ENCODE measurements at places on chromosomes 12 and 14.
A peak's percentile ranks its signal among the peaks of the same experiment; 100 is the strongest.

DNA sequence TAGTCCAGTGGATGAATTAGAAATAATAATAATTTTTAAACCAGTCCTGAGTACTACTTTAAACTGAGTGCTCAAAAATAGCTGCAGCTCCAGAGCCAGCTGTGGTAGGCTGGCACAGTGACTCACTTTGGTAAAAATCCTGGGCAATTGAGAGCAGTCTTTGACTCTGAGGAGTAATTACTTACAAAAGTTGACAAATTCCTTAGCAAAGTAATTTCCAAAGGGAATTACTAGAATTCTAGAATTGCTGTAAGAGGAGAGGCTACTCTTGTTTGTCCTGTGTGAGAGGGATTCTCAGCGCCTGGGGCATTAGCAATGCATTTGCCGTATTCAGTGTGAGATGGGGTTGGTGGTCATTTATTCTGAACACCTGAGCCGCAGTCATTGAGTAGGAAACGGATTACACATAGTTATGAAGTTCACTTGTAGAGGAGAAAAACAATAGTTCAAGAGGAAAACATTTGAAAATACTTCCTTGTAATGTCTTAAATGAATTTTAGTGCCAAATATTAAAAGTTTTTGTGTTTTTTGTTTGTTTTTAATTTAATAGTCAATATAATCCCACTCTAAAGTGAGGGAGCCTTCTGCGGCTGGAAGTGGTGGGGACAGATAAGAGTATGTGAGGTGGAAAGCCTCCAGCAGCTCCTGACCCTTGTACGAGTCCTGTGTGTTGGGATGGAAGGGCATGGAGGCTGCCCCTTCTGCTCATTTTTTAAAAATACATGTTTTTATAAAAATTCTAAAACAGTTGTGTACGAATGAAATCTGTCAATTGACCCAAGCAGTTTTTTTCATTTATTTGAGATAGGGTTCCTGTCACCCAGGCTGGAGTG, 41.9 kb downstream of the EID3 start:
- no peak for DNase-seq

- peak; percentile 82 for DNase-seq
These were observed 84.1 kb upstream of the GNG2 start for GRCh38 chr14:51776102-51776894.

- peak; percentile 54 for DNase-seq
These were observed 78.2 kb downstream of the PHLDA1 start for GRCh38 chr12:75953312-75953906.

DNA sequence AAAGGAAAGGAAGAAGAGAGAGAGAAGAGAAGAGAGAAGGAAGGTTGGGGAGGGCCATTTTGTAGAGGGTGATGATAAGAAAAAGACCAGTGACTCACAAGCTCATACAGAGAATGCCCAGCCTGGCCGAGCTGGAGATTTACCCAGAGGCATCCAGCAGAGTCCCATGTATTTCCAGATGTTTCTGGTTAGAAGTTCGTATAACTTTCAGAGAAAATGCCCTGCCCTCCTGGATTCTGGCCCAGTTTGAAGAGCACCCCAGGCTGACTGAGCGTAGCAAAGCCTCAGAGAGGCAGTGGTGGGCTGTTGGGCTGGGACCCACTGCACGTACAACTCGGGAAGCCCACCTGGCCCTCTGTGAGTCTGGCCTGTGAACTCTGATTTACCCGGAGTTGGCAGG, 221.8 kb downstream of the SLC41A2 start:
- no peak for DNase-seq

DNA sequence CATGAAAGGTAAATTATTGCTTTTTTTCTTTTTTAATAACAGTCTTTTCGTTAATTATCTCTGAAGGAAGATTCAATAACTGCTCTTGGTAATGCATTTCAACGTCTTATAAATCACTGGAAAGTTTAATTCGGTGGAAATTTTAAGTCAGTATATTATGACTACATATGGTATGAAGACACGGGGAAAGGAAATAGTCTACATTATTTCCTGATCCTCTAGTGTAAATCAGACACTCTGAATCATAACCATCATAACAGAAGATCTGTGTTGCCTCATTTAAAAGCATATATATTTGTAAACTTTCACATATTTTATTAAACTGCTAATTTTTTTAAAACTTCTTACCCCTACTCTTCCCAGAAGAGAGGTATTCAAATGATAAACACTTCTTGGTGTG, 53.7 kb downstream of the EFCAB11 start:
- DNase-seq, result no peak

DNA sequence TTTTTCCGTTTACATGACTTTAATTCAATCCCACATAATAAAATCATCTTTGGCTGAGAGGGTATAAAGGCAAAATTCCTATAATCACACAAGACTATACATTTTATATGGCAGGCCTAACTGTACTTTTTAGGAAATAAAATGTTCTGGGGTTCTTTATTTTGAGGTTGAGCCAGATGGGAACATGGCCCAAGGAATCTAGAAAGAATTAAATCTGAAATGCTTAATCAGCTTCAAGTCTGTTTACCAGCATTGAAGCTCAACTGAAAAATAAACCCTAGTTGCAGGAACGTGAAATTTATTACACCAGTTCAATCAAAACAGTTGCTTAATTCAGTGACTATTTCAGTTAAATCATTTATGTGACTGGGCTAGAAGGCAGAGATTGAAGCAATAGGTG, 191.0 kb upstream of the BTG1 start:
- DNase-seq, result no peak

DNA sequence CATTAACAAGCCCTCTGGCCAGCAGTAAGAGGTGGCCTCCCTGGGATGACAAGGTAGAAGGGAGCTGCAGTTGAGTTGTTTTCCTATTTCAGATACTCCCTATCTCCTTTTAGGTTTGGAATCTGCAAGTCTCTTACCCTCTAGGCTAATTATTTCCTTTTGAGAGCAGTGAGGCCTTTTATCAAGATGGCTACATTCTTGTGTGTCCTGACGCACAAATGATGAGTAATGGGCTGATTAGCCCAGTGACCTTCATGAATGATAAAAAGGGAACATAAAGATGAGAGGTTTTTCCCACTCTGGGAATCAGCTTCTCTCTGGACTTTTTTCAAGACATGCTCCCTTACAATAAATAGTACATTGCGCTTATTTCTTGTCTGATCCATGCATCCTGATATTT, 22.9 kb downstream of the DYRK2 start:
- DNase-seq, result no peak

DNA sequence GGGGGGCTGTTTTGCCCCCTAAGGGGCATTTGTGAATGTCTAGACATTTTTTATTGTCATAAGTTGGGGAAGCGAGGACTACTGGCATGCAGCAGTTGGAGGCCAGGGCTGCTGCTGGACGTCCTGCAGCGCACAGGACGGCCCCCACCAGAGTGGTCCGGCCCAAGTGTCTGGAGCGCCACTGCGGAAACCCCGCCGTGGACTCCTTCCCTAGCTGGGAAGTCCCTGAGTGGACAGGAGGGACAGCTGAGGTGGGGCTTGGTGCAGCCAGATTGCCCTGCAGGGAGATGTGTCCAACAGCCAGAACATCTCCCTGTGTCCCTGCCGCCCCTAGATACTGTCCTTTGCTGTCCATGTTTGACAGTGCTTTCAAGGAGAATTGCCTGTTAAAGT, 5.5 kb downstream of the CKB start:
- DNase-seq, result no peak

DNA sequence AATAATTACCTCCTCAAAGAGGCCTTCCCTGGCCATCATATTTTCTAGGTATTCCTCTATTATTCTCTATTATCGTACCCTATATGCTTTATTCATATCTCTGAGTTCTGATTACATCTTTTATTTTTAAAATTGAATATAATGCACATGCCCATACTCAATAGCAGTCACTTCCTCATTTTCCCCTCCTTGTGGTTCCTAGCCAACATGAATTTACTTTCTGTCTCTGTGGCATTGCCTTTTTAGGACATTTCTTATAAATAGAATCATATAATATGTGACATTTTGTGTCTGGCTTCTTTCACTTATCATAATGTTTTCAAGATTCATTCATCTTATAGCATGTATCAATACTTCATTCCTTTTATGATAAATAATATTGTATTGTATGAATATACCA, 74.4 kb upstream of the TRHDE start:
- no peak for DNase-seq

GRCh38 chr12:115920395-115921183, 356.9 kb downstream of the MED13L start:
- no peak for DNase-seq

DNA sequence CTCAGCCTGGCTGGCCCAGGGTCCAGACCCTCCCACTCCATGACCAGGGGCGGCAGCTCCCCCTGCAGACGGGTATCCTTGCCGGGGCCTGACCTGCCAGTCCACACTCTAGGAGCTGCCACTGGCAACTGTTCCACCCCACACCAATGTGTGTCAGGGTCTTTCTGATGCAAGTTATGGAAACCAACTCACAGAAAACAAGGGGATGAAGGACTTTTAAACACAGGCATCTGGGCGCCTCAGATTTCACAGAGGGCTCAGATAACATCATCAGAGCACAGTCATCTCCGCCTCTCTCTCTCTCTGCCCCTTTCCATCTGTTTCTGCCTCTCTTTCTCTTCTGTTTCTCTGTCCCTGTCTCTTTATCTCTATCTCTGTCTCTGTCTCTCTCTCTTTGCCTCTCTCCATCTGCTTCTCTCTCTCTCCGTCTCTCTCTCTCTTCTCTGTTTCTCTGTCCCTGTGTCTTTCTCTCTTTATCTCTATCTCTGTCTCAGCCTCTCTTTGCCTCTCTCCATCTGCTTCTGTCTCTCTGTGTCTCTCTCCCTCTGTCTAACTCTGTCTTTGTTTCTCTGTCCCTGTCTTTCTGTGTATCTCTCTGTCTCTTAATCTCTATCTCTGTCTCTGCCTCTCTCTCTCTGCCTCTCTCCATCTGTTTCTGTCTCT, 67.4 kb upstream of the FBRSL1 start:
- DNase-seq, result no peak

DNA sequence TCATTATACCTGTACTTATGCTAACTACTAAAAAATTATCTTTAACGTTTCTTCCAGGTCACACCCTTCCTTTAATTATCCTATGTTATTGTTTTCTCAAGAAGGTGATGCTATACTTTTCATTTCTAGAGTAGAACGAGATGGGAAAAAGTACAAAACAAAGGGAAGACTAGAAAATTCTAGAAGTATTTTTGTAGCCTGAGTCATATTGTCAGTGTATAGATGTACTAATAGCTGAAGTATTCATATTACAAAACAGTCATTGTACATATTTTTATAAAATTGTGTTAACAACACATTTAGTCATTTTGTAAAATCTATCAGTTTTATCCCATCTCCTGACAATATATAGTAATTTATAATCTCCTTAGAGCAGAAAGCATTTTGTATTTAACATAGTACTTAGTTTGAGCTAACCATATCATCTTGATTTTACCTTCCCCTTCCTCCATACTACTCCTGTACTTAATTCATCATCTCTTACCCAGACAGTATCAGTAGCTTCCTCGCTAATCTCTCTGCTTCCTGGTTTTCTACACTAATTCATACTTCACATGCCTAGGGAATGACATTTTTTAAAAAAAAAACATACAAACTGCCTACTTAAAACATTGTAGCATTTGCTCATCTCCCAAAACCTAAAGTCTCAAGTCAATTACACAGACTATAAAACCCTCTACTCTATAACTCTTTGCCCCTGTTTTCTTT, 920.9 kb downstream of the RPS29 start:
- peak; percentile 11 for DNase-seq

DNA sequence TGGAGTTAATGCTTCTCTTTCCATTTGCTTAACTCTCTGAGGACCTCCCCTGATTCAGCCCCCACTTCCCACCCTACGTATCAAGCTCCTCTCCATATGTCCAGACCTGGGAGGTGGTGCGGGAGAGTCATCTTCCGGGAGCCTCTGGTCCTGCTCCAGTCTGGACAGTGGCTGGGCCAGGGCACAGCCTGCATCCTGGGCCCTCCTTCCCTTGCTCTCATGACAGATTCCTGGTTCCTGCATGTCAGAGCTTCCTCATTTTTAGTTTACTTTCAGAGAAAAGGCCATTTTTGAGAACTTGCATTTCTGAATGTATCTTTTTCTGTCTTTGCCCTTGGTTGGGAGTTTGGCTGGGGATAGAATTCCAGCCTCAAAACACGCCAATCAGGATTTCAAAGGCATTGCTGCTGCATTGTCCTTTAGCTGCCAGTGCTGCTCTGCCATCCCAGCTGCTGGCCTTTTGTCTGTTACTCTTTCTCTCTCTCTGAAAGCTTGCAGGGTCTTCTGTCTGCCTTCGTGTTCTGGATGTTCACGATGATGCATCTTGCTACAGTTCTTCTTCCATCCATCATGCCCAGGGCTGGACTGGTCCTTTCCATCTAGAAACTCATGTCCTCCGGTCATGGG, 54.7 kb downstream of the SLC6A12 start:
- no peak for DNase-seq

GRCh38 chr14:92800525-92800924, 6.4 kb downstream of the GOLGA5 start:
- DNase-seq, result no peak

DNA sequence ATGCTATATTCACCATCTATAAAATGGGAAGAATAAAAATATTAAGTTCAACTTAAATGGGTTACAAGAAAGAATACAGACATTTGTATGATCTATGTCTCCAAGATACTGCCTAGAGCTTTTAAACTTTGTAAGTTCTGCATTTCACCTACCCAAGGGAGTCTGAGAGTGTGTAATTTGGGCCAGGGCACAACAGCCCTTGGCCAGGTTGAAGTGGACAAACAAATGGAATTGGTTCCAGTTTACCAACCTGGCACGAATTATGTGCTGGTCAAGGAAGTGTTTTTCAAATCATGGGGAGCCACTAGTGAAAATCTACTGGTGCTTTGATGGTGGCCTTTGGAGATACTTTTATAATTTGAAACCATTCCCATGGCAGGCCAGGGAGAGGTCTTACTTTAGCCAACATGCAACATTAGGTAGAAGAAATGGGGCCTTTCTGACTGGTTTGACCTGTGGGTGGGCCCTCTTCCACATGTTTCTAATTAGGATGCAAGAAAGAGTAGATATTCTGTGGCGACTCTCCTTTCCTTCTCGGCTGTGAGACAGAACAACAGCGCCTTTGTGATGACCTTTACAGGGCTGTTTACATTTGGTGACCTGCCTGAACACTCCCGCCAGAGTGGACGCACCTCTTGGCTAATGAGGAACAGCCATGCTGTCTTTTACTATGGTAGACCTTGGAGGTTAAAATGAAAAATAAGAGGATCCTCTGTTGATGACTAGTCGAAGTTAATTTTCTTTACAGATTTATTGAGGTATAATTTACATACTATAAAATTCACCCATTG, 476.6 kb downstream of the ZFP36L1 start:
- DNase-seq, result no peak

GRCh38 chr12:53064613-53065436, 14.4 kb downstream of the SPRYD3 start:
- DNase-seq, result no peak

DNA sequence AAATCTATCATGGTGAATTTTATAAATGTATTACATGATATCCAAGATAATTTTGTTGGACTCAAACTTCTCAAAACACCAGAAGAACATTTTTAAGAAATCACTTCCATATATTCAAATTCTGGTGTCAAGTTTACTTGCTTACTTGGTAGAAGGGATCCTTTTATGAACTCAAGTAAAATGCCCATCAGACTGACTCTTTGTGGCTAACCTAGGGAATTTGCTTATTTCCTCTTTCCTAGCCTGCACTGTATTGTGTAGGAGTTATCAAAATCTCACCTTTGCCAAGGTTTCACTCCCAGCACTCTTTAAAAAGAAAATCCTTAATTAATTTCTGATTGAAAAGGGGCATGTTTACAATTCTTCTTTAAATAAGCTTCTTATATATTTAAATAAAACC, 196.5 kb downstream of the DUSP6 start:
- no peak for DNase-seq
